Smooth muscle cell of the brain vasculature (primary cell): ENCODE measurements at places on chromosomes 1 and 21.

DNA sequence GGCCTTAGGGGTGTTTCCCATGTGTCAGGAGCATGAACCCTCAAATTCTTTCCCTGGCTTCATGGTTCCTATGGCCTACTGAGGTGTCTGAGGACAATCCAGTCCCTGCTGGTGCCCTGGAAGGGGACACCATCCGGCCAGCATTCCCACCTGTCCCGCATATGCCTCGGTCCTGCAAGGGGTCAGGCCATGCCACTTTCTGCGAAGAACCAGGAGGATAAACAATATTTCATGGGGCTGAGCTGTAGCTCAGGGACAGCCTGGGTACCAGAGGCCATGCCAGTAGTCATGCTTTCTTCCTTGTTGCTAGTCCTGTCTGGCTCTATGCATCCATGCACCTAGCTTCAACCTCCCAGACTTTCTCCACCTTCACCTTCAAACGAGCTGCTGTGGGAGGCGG, 123.6 kb downstream of the MRPS6 start:
- no peak for DNase-seq

DNA sequence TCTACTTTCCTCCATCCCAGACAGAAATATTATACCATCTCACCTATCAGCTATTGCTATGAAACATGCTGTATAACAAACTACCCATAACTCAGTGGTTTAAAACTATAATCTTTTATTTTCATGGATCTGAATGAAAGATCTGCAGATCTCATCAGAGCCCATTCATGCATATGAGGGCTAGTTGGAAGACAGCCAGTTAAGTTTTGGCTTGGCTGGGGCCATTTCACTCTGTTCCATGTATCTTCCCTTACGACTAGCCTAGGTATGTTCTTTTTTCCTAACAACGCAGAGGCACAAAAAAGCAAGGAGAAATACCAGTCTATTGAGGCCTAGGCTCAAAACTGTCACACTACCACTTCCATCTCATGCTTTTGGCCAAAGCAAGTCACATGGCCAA, 28.1 kb upstream of the RGS1 start:
- no peak for DNase-seq

DNA sequence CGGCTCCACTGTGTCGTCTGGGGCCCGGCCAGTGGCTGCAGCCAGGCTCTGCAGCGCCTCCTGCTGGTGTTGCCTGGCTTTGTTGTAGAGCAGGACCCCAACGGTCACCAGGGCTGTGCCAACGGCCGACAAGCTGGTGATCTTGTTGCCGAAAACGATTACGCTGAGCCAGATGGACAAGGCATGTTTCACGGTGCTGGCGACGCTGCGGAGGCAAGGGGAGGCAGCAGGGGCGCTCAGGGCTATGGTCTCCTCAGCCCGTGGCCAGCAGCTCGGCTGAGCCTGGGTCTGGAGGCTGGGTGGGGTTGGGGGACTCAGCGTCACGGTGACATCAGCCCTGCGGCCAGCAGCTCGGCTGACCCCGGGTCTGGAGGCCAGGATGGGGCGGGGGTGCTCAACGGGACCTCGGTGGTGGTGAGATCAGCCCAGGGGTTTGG, 7.0 kb upstream of the CDK11B start:
- DNase-seq = no peak

- no peak for DNase-seq
Measured at GRCh38 chr1:25800703-25801377, 847 bp downstream of the SELENON start.

DNA sequence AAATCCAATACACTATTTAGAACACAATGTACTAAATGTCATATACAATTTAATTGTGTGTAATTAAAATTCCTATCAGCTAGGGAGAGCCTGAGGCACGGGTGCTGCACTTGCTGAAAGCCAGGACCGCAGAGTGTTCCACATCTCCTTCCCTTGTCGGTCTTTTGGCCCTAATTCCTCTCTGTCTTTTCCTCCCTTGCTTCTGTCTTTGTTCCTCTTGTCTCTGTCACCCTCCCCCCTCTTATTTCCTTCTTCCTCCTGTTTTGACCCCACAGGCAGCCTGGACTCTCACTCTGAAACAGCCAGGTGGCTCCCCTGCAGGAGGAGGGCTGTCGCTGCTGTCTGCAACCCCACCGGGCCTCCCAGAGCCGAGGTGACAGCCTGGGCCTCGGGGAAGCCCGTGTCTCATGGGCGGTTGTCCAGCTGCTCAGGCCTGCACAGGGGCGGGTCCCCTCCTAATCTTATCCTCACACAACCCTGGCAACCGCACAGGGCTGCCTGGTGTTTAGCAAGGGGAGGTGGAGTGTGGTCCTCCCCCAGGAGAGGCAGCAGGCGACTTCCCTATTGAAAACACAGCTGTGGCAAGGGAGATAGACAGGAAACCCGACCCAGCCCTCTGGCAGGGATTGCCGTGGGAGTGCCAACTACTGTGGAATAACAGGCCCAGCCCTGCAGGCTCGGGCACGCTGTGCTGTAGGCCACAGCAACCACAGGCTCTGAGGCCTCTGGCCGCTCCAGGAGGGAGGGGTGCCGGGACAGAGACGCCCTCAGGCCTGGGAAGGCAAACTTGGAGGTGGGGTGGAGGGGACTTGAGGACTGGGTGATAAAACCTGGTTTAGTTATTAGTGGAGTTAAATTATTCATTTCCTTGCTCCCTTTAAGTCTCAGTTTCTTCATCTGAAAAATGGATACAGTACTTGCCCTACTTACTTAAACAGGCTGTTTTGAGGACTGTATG, 68.8 kb upstream of the WDR26 start:
- peak; percentile 83 for DNase-seq
